ENCODE measurements at places on chromosomes 2 and 18.
A peak's percentile ranks its signal among the peaks of the same experiment; 100 is the strongest.

GRCh38 chr18:75208155-75208835, 644 bp downstream of the PTGR3 start:
- peak; percentile 58 for DNase-seq

GRCh38 chr18:34221971-34222306, 2.8 kb downstream of the NOL4 start:
- DNase-seq: no peak

DNA sequence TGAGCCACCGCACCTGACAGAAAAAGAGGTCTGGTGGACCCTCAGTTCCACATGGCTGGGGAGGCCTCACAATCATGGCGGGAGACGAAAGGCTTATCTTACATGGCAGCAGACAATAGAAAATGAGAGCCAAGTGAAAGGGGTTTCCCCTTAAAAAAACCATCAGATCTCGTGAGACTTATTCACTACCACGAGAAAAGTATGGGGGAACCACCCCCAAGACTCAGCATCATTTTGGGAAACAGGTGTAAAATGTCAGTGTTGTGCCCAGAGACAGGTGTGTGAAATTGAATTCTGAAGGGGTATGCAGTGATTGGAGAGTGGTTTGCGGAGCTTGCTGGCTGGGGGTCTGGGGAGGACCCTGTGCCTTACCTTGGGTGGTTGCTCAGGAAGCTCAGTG, 4.6 kb upstream of the D2HGDH start:
- DNase-seq: no peak

GRCh38 chr2:96806468-96807126, 9.5 kb upstream of the CNNM3 start:
- DNase-seq: no peak

GRCh38 chr2:50408936-50409335, 623.0 kb downstream of the NRXN1 start:
- DNase-seq: no peak

- DNase-seq: peak; percentile 63
These were observed 42.2 kb upstream of the DSC1 start for GRCh38 chr18:31204833-31205232.

GRCh38 chr2:195199864-195200263, 457.2 kb upstream of the SLC39A10 start:
- no peak for DNase-seq

DNA sequence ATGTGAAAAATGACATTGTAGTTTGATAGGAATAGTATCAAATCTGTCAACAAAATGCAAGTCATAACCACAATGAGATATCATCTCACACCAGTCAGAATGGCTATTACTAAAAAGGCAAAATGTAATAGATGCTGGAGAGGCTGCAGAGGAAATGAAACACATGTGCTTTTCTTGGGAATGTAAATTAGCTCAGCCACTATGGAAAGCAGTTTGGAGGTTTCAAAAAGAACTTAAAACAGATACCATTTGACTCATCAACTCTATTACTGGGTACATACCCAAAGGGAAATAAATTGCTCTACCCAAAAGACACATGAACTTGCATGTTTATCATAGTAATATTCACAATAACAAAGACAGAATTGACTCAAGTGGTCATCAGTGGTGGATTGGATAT, 572.6 kb downstream of the TRIB2 start:
- no peak for DNase-seq

DNA sequence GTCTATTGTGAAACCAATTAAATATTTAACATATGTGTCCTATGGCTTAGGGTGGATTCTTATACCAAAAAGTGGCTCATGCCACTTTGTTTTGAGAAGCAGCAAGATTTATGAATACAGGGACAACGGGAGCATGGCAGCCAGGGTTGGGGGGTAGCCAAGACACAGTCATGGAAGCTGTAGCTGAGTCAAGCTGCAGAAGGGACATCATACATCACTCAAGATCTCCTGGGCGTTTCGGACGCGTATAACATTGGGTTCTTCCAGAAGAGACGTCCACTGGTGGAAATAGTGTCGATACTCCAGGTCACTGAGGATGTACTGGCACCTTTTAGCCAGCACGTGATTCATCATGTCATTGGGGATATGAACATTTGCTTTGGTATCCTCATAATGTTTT, 152.7 kb downstream of the RIF1 start:
- no peak for DNase-seq

All from small intestine (tissue), 16 donors.